ENCODE measurements at places on chromosomes 6 and 20.

DNA sequence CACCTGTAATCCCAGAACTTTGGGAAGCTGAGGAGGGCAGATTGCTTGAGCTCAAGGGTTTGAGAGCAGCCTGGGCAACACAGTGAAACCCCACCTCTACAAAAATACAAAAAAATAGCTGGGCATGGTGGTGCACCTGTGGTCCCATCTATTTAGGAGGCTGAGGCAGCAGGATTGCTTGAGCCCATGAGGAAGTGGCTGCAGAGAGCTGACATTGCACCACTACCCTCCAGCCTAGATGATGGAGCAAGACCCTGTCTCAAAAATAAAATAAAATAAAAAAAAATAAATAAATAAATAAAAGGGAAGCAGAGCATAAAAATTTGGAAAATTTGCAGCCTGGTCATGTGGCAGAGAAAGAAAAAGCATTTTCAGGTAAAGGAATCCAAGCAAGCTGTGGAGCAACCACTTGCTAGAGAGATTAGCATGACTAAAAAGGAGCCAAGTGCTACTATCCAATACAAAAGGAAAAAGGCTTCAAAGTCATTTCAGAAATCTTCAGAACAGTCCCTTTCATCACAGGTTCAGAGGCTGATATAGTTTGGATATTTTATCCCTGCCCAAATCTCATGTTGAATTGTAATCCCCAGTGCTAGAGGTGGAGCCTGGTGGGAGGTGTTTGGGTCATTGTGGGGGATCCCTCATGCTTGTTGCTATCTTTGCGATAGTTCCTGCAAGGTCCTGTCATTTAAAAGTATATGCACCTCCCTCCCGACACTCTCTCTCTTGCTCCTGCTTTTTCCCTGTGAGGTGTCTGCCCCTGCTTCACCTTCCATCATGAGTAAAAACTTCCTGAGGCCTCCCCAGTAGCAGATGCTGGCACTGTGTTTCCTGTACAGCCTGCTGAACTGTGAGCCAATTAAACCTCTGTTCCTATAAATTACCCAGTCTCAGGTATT lies 11.2 kb upstream of the TTK start:
- DNase-seq = no peak

- DNase-seq = peak; percentile 53
Observed at GRCh38 chr6:27825025-27825793, 87.0 kb downstream of the OR2B2 start.

DNA sequence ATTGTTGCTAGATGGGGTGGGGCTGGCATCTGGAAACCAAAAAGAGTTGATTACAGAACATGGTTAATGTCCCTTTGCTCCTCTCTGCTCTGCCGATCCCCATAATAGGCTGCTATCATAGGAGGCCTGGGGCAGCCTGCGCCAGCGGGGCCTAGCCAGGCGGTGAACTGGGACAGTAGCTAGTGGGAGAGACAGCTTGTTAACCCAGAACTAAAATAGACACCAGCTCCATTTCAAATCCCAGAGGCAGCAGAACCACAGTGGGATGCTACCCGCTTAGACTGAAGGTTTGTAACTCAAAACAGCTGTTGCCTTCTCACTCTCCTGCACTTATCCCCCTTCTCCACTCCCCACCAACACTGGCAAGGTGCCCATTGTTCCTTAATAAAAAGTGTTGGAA lies 98.5 kb downstream of the SSR1 start:
- no peak for DNase-seq

- DNase-seq = no peak
Observed at GRCh38 chr6:20631549-20631924, 97.3 kb downstream of the CDKAL1 start.

DNA sequence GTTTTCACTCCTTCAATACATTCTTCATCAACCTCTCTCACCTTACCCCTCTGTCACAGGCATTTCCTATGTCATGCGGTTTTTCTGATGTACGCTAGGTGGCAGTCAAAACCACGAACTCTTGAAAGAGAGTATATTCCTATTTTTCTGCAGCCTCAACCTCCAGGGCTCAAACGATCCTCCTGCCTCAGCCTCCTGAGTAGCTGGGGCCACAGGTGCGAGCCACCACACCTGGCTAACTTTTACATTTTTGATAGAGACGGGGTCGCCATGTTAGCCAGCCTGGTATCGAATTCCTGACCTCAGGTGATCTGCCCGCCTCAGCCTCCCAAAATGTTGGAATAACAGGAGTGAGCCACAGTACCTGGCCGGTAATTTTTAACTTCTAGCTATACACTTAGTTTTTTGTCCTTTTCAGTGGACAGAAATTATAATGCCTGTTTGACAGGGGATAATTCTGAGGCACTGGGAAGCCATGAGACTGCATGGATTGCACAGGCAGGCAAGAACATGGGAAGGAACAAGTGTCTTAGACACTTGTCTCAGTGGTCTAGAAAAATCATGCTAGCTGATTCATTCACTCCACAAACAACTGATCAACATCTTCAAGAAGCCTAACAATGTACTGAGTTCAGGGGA lies 22.5 kb upstream of the HFE start:
- no peak for DNase-seq

DNA sequence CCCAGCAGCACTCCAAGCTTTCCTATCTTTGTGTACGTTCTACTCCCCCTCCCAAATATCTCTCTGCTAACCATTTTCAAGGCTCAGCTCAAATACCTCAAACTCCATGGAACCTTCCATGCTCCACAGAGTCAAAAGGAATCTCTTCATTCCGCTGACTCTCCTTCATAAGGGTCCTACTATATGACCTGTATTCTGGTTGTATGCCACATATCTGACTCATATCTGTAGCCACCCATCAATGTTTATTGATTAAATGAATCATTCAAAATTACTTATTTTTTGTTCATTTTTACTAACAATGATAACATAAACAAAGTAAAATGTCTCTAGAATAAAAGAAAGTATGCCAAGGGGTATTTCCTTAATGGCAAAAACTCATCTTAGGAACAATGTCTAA lies 123.2 kb downstream of the ARHGAP18 start:
- no peak for DNase-seq

GRCh38 chr6:169161572-169162167 lies 92.0 kb downstream of the THBS2 start:
- DNase-seq = no peak

- no peak for DNase-seq
Observed at GRCh38 chr6:166581091-166581511, 5.4 kb downstream of the RAMACL start.

DNA sequence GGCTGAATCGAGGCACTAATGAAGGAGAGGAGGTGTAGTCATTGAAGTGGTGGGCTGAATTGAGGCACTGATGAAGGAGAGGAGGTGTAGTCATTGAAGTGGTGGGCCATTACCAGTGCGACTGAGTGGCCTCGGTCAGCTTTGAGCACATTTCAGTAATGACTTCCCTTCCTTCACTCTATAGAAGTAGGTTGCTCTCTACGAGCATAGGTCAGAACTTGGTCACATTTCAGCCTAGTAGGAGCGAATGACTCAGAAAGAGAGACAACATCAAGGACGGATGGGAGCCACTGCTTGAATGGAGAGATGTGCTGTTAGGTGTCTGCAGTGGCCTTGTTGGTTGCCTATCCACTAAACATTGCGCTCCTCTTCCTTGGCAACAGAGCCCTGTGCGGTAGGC lies 39.5 kb downstream of the ZDHHC14 start:
- no peak for DNase-seq

GRCh38 chr20:48983423-48984400 lies 62.2 kb downstream of the ARFGEF2 start:
- no peak for DNase-seq

DNA sequence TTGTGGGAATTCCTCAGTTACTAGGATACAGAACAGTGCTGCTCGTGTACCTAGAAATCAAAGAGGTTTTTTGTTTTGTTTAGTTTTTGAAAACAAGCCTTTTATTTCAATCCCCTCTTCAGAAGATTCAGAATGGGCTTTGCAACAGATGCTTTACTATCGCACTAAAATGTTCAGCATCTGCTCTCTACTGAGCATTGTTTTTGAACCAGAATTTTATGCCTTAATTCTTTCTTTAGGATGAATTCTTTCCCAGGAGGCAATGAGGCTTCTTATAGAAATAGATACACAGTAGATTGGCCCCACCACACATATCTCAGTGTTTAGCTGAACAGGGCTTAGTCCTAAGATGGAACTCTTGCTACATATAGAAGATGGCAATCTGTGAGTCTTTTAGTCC lies 95.9 kb upstream of the SPACA1 start:
- DNase-seq = no peak

- DNase-seq = no peak
Observed at GRCh38 chr6:25956226-25956625, 6.4 kb upstream of the TRIM38 start.

- no peak for DNase-seq
Observed at GRCh38 chr20:17992847-17993513, 24.2 kb downstream of the MGME1 start.

DNA sequence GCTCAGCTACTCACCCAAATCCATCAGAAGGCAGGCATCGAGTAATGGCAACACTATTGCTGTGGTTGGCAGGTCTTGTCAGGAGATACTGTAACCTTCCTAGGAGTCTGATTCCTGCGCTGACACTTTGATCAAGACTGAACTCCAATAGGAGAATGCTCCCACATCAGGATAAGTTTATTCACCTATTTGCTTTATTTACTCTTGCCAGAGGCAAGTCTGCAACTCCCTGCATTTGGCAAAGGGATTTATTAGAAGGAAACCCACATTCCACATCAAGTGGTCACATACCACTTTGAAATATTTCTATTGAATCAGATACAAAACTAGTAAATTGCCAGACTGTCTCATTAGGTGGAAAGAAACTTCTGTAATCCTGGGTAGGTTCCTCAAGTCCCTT lies 43.5 kb downstream of the ZFAND3 start:
- no peak for DNase-seq

- DNase-seq = no peak
Observed at GRCh38 chr20:7025635-7026034, 258.1 kb downstream of the BMP2 start.

DNA sequence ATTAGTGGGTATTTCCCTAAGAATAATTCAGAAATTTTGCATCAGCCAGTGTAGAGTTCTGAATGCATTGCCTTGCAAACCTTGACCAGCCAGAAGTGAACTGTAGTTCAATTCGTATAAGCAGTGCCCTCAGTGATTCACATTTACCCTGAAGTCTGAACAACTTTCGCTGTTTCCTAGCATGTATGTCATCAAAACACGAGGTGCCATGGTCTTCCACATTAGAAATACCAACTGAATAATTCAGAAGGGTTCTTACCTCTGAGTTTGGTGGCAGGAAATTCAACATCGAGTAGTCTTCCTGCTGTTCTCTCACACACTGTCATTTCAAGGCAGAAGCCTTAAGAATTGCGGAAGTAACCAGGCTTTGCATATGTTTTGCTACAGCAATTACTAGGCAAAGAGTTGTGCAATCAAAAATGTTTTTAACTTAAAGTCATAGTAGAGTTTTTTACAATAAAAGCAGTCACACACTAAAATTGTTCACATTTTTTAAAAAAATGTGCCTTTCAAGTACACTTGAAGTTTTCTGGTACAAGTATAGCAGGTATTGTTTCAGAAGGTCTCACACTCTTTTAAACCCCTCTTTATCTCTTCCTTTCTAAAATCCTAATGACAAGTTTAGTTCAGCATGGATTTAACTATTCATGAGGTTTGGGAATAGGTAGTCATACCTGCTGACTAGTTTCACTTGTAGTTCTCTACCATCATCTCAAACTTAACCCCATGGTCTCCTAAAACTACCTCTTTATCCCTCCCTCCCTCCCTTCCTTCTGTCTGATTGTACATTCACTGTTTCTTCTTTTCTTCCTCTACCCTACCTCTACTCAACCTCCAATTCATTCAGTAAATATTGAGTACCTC lies 118.3 kb downstream of the STXBP5 start:
- peak; percentile 82 for DNase-seq

GRCh38 chr20:1265226-1265915 lies 723 bp upstream of the SNPH start:
- DNase-seq = no peak

DNA sequence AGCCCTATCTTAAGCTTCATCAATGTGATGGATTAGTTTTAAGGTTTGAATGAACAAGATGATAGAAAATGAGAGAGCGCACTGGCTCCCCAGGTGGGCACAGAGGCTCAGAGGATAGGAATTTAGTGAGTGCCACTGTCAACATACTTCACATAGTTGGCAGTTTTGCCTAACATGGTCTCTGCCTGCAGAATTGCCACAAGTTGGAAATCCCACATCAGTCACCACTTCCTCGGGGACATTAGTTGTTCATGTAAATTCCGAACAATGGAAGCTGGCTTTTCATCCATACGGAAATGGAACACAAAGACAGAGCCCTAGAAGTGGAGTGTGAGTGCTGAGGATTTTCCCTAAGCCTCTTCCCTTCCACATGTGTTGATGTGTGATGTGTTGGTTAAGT lies 123.9 kb upstream of the PHACTR1 start:
- no peak for DNase-seq

- no peak for DNase-seq
Observed at GRCh38 chr6:163085861-163086623, 328.5 kb upstream of the QKI start.

DNA sequence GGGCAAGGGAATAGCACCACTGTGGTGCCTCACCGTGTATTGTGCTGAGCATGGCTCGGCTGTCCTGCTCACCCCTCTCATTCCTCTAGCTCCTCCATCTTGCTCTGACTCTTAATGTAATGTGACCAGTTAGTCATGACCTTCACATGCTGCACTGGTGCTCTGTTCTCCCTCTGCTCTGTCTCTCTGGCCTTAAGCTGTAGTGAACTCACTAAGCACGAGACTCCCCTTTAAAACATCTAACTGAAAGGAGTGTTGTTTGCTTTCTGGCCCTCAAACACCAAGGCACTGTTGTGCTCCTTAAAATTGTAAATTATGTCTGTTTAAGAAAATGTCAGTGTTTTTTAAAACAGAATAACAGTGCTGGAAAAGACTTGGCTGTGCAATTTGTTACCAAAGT lies 140.4 kb downstream of the HDGFL1 start:
- DNase-seq = no peak

GRCh38 chr6:161226009-161226964 lies 47.6 kb downstream of the AGPAT4 start:
- DNase-seq = no peak

GRCh38 chr6:17656644-17657043 lies 50.1 kb downstream of the NUP153 start:
- no peak for DNase-seq

DNA sequence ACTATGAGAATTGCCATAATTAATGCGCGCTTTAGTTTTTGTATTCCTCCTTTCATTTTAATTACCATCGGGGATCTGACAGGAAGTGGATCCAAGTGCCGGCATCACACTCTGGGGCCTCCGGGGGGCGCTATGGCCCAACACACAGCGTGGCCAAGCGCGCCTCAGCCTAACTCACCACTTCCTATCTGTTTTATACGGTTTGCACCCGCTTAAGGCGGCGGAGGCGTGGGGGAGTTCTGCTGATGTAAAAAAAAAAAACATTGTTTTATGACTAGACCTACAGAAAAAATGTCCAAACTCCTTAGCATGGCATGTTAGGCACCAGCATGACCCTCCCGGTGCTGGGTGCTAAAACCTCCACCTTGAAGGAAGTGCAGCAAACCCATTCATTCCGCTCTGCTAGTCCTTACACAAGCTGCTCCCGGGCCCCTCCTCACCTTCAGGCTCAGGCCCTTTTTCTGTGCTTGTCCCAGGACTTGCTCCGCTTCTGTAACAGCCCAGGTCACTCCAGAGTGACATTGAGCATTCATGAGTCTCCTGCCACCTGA lies 4.5 kb upstream of the EBF4 start:
- no peak for DNase-seq
